Activated T-helper 9 cell treated with anti-CD3 and anti-CD28 coated beads, Interleukin-2, amount 50 U/mL, for 16 hours (primary cell): ENCODE measurements at places on chromosomes 1 and 21.
A peak's percentile ranks its signal among the peaks of the same experiment; 100 is the strongest.

- no peak for DNase-seq
Measured at GRCh38 chr1:153552335-153552734, 3.3 kb upstream of the S100A3 start.

GRCh38 chr1:8794605-8795004, 22.8 kb downstream of the RERE start:
- DNase-seq, result no peak

- DNase-seq, result no peak
Measured at GRCh38 chr1:241985787-241986186, 13.1 kb downstream of the MAP1LC3C start.

- no peak for DNase-seq
Measured at GRCh38 chr1:85822696-85823095, 114.5 kb upstream of the ZNHIT6 start.

DNA sequence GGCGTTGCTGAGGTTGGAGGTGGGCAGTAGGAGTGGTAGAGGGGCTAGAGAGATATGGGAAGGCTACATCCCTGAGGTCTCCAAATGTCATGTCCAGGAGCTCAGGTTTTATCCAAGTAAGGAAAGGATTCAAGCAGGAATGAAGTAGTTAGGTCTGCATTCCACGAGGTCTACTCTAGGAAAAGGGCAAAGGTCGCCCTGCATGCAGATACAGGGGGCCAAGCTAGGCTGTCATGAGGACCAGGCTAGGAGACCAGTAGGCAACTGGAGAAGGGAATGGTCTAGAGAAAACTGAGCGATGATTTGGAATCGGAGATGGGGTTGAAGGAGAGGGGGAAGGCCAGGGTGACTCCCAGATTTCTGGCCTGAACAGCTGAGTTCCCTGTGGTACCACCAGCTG, 48.7 kb downstream of the IRF2BP2 start:
- DNase-seq, result no peak

GRCh38 chr1:115980998-115981993, 5.0 kb downstream of the SLC22A15 start:
- no peak for DNase-seq

DNA sequence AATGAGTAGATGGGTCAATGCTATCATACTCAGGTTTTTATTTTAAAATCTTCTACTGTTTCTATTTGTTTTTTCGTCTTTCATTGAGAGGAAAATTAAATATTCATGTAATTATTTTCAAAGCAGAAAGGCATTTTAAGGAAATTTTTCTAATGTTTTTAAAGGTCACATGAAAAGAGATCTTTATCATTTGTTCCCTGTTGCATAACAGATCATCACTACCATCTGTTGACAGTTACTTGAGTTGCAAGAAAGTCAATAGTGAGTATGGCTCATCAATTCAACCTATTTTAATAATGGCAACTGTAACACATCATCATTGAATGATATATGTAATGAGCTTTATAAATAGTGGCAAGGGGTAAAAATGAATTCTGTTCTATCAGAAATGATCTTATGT, 369.7 kb downstream of the DPYD start:
- no peak for DNase-seq

DNA sequence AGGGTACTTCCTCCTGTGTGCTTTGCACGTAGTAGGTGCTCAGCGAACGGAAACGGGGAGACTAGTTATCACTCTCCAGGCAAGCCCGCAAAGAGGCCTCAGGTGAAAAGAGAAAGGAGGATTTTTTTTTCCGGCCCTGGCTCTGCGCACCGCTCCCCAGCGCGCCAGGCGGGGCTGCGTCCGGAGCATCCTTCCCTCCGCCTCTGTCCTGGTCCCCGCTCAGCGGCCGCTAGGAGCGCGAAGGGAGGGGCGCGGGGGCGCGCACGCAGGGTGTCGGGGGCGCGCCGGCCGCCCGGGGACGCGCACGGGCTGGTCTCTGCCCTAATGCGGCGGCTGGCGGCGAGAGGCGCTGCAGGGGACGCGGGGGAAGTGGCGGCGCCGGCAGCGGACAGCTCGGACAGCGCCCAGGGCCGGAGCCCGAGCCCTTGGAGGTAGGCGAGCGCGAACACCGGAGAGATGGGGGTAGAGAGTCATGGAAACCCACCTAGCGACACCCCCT, 42.3 kb upstream of the NFASC start:
- DNase-seq, result peak; percentile 19

GRCh38 chr1:157487504-157487903, 64.8 kb downstream of the FCRL5 start:
- DNase-seq, result no peak

DNA sequence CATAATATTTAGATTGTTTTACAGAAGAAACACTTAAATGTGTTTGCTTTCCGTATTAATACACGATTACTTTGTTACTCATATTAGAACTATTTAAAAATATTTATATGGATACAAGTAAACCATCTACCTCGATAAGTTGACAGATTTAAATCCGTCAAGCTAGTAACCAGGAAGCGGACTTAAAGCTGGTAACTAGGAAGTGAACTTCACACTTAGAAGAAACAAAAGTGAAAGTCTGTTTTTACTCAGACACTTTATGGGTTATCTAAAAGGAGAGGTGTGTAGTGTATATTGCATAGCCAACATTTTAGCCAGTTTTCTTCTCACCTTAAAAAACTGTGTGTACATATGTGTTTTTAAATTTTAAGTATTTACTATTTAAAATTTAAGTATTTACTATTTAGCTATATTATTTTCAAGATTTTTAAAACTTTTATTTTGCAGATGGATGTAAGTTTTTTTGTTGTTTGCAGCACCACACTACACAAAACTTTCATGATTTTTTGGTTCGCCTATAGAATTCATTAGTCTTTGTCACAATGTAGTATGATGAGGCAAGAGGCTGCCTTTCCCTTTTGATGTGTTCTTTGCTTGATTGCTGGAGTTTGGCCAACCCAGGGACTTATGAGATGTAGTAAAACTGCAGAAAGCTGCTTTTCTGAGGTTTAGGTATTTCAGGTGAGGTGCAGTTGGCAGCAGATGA, 2.7 kb downstream of the USP25 start:
- DNase-seq, result no peak

DNA sequence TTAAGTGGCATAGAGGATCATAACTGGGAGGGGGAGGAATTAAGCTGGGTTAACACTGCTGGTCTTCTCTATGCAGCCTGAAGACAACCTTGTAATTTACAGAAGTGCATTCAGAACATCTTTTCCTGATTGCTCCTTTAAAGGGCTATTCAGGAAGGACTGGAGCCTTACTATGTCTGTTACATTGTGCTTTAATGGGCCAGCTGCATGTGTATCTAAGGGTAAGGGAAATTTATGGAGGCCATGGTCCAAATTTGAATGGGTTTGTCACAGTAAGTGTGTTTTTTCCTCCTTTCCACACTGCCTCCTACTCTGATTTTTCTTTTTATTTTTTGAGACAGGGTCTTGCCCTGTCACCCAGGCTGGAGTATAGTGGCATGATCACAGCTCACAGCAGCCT, 19.6 kb downstream of the C1orf21 start:
- no peak for DNase-seq

DNA sequence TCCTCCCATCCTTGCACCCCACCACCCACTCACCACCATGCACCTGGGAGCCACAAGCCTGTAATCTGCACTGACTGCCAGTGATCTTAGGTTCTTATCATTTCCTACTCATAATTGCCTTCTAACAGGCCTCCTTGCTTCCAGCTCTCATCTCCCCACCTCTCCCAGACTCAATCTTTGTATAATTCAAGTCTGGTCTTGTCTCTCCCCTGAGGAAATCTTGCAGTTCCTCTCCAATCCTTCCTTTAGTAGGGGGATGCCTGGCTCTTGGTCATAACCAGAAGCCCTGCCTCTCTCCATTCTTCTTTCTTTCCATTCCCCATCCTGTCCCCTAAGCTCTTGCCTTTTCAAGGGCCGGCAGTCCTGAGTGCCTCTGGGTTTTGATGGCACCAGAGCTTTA, 27.8 kb downstream of the PIGM start:
- DNase-seq, result no peak

DNA sequence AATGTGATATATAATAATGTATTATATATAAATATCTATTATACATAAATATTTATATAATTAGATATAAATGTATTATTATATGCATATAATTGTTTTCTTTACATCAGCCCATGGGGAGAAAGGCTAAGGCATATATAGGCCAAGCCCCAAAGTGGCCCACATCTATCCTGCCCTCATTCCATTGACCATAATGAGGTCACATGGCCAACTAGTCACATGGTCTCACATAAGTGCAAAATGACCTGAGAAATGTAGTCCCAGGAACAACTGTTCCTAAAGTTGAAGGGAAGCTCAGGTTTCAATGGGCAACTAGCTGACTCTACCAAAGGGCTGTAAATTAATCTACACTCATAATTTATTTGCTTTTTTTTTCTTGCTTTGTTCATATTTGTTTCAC, 14.5 kb upstream of the CCDC185 start:
- DNase-seq, result no peak

- DNase-seq, result no peak
Measured at GRCh38 chr1:32447469-32448185, 17.2 kb upstream of the ZBTB8B start.

GRCh38 chr1:8831340-8831739, 13.9 kb upstream of the RERE start:
- no peak for DNase-seq

- DNase-seq, result no peak
Measured at GRCh38 chr1:114015075-114015474, 35.8 kb downstream of the OLFML3 start.

DNA sequence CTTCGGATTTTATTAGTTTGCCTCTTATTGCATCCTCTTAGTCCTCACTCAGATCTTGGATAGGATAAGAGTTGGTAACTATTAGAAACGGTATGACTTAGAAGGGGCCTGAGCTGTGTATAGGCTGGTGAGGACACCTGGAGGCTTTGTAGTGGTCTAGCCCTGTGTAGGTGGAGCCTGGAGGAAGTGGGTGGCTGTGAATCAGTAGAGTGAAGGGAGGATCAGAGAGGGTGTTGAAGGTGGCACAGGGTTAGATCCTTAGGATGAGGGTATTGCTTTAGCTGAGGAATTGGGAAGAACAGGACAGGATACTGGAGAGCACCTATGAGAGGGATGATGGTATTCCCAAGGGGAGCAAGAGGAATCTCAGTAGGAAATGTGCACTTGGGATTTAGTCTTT, 5.7 kb downstream of the VANGL1 start:
- no peak for DNase-seq

DNA sequence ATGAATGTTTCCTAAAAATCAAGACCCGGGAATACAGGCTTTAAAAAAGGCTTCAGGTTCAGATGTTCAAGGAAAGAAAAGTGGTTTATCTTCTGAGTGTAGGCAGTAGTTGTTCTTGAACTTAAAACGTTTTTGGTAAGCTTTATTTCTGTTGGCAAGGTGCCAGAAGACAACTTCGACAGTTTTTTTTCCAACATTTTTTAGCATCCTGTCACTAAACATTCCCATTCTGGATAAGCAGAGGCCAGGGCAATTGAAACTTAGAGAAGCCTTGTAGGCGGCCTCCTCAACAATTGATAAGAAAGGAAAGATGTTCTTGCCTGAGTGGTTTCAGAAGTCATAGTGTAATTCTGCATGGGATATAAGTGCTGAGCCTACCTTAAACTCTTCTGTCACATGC, 66.7 kb downstream of the PATJ start:
- DNase-seq, result no peak

DNA sequence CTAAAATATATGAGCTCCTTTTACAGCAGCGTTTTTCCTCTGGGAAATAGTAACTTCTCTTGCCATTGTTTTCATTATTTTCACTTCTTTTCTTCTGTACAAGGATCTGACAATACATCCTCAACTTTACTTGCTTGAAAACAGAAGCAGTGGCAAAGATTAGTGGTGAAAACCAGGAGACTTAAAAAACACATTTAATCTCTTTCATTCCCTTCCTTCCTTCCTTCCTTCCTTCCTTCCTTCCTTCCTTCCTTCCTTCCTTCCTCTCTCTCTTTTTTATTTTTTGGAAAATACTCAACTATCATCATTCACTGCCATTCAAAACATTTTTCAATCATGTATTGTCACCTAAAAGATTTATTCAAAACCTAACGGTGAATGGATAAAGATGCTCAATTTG, 1411.4 kb downstream of the NCAM2 start:
- no peak for DNase-seq

GRCh38 chr21:14325595-14325994, 57.4 kb downstream of the HSPA13 start:
- no peak for DNase-seq

DNA sequence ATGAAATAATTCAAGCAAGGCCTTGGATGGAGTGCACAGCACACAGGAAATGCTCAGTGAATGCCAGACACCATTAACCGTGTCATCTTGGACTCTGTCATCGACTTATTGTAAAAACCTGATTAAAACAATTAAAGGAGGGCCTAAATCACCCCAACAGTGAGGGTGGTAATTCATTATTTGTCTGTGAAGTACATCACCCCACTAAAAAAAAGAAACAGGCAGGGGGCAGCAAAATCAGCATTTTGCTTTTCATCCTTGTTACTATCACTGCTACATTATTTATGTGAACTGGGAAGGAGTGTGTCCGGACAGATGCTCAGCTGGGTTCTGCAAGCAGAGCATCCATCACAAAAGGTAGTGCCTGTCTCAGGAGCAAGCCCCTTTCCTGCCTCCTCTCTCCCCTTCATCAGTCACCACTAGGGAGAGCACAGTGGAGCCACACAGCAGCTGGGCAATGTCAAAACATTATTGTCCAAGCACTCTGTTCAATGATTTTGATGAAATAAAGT, 98.5 kb downstream of the RERE start:
- no peak for DNase-seq

DNA sequence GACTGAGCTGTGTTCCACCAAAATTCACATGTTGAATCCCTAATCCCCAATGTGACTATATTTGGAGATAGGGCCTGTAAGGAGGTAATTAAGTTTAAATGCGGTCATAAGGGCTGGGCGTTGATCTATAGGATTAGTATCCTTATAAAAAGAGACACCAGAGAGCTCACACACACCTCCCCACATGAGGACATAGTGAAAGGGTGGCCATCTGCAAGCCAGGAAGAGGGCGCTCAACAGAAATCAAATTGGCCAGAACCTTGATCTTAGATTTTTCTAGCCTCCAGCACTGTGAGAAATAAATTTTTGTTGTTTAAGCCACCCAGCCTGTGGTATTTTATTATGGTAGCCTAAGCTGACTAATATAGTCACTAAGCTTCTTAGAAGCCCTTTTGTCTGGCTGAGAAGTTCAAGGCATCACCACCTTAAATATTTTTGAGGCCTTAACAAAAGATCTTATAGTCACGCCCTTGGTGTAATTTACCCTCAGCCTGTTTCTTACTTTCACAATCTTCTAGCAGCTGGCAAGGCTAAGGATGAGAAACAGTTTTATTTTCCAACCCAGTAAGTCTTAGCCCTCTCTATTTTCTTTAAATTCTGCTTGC, 28.8 kb downstream of the GORAB start:
- DNase-seq, result no peak

- no peak for DNase-seq
Measured at GRCh38 chr1:74729741-74730478, 2.9 kb downstream of the CRYZ start.

DNA sequence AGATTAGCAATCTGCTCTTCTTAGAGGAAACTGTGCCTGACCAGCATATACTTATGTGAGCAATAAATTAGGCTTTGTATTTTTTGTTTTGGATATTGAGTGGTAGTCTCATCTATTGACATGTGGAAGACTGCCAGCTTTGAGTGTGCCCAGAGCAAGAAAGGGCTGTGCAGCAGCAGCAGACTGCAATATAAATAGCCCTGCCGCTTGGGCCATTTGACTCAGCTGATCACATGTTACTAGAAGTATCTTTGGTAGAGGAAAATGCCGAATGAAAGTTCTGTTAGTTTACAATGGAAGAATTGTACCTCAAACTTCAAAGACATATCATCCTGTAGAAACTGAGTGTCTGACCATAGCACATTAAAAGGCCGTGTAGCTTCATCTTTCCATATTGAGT, 9.1 kb upstream of the PSMB2 start:
- no peak for DNase-seq
